ENCODE measurements at places on chromosomes 1 and 21. TPM values are rescaled to one million over a fixed set of nuclear protein-coding genes. Genes with fewer than 3 reads are reported as not detected.

Gene SPRR1A
- total RNA-seq, result not detected

Gene SPATA45
- total RNA-seq, result not detected

Gene LCE1D
- total RNA-seq, result not detected

Gene KCNJ10
- not detected for total RNA-seq

Gene TDRD5
- 0.22 TPM for total RNA-seq

Gene DCLRE1B
- total RNA-seq, result 1.5 TPM

Gene DNASE2B
- not detected for total RNA-seq

Gene FAM78B
- total RNA-seq, result 0.40 TPM

Gene SHE
- total RNA-seq, result 91.7 TPM

Gene NEK2
- 2.4 TPM for total RNA-seq

Gene NOC2L
- total RNA-seq, result 58.3 TPM

Gene PCP4
- total RNA-seq, result not detected

Gene SH2D1B
- total RNA-seq, result not detected

Gene POLR3C
- total RNA-seq, result 19.8 TPM

All from lung microvascular endothelial cell (primary cell).